ENCODE measurements at places on chromosomes 2 and 18. TPM values are rescaled to one million over a fixed set of nuclear protein-coding genes. Genes with fewer than 3 reads are reported as not detected.

The RSAD2 gene
- total RNA-seq: 4.8 TPM

The SPATS2L gene
- 98.0 TPM for total RNA-seq

The ALK gene
- total RNA-seq: not detected

The PLEKHA3 gene
- 39.9 TPM for total RNA-seq

The CRYBA2 gene
- not detected for total RNA-seq

The UPP2 gene
- total RNA-seq: not detected

The PRKAG3 gene
- 0.12 TPM for total RNA-seq

DNA sequence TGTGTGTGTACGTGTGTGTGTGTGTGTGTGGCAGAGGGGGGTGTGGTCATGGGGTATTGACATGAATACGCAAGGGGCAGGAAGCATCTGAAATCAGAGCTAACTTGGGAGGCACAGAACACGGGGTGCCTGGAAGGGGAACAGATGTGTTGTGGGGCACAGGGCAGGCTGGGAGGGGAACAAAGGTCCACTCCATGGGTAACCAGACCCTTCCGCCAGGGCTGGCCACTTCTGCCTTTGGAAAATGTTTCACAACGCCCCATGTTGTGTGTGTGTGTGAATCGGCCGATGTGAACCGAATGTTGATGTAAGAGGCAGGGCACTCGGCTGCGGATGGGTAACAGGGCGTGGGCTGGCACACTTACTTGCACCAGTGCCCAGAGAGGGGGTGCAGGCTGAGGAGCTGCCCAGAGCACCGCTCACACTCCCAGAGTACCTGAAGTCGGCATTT, at the start of gene SLC11A1:
Gene SLC11A1, plus strand, starts transcription at position 358 of the 451 bp plus-strand sequence. CDS start 96 bp downstream, outside the sequence.
- peak; percentile 67 for DNase-seq

- no peak for DNase-seq
Measured at GRCh38 chr2:189595417-189595816, 14.8 kb upstream of the SLC40A1 start.

DNA sequence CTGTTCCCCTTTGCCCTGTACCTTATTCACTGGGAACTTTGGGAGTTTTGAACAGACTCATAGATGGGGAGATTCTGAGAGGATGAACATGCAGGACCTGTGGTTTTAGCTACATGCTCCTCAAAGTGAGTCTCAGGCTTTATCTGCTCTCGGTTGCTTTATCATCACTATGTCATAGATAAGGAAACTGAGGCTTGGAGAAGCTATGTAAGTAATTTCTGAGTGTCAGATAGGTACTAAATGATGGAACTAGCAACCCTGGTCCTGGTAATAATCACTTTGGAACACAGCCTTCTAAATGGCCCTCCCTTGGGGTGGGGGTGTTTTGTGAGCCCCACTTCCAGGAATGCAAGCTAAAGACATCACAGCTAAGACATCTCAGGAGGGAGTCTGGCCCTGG, 186.2 kb upstream of the MEX3C start:
- no peak for DNase-seq

- no peak for DNase-seq
Measured at GRCh38 chr2:12412898-12413305, 303.8 kb upstream of the TRIB2 start.

DNA sequence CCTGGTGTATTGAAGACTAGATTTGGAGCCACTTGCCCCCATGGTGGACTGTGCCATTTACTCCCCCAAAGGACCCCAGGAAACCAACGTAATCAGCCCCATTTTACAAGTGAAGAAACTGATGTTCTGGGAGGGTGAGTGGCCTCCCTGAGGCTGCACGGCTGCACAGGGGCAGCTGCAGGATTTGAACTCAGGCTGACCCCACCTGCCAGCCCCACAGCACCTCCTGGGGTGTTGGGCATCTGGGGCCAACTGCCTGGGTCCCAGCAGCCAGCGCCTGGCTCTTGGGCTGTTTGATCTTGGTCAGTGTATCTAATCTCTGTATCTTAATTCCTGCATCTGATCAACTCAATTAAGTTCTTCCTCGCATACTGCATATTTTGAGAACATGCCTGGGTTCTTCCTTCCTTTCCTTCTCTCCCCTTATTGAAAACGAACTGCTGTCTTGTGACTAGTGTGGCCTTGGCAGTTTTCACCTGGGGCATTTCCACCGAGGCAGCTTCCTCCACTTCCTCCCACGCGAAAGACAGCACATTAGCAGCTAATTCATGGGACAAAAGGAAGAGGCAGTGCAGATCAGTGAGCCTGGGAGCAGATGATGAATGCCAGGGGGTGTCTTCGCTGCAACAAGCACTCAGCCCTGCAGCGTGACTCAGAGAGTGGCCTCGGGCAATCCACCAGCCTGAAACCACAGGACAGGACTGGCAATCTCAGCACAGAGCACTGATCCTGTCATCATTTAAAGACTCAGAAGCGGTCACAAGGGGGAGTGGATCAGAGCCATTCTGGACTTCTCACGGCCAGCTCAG, 184.1 kb upstream of the RAB12 start:
- DNase-seq: no peak

DNA sequence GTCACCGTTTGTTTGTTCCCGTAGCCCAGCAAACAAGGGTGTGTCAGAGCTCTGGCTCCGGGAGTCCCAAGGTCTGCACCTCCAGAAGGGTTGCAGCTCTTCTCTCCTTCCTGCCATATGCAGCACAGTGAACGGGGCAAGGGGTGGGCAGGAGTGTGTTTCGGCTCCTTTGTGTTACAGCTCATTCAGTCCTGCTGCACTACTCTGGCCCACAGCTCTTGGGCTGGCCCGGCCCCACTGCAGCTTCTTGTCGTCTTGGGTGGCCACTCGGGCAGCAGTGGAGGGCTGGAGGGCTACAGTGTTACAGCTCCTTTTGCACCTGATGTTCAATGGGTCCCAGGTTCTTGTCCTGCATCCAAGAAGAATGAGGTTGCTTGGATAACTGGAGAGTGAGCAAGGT, 408.3 kb downstream of the DCC start:
- DNase-seq: no peak

DNA sequence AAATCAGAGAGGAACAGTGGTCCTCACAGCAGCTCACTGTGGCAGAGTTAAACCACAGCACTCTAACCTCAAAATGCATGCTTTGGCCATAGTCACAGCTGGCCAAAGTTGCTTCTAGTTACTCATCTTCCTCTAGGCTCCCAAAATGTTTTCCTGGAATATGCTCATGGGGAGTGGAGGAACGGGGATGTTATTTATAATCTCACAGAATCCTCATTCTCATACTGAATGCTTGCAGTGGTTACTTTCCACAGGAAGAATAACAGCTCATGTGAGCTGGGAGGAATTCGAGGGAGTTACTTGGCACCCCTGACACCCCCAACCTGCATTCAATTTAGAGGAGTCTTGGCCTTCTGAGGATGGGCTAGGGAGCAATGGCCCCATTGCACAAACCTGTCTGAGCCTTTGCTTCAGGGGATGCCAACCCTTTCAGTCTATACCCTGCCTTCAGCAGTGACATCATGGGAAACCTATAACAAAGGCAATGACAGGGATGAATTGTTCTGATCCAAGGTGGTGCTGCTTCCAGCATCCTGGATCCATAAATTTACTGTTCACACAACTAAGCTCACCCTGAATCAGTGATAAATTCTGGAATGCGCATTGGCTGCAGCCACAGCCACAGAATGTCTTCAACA, 22.4 kb upstream of the CCBE1 start:
- DNase-seq: no peak

GRCh38 chr2:134845719-134846118, 7.3 kb downstream of the ACMSD start:
- no peak for DNase-seq

- DNase-seq: no peak
Measured at GRCh38 chr2:200613692-200614091, 27.9 kb downstream of the AOX1 start.

DNA sequence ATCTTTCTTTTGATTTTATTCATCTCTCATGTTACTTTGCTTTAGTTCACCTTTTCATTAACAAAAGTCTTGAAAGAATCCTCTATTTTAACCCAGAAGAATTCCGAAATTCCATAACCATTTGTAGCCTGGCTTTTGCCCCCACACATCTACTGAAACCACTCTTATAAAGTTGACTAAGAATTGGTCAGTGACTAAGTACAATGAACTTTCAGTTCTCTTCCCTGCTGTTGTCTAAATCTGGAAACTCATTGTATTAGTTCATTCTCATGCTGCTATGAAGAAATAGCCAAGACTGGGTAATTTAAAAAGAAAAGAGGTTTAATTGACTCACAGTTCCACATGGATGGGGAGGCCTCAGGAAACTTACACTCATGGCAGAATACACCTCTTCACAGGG, 49.9 kb upstream of the PNPT1 start:
- no peak for DNase-seq

GRCh38 chr18:57959278-57959677, 84.7 kb upstream of the NEDD4L start:
- no peak for DNase-seq

GRCh38 chr2:70733646-70734180, 34.3 kb downstream of the ADD2 start:
- no peak for DNase-seq

DNA sequence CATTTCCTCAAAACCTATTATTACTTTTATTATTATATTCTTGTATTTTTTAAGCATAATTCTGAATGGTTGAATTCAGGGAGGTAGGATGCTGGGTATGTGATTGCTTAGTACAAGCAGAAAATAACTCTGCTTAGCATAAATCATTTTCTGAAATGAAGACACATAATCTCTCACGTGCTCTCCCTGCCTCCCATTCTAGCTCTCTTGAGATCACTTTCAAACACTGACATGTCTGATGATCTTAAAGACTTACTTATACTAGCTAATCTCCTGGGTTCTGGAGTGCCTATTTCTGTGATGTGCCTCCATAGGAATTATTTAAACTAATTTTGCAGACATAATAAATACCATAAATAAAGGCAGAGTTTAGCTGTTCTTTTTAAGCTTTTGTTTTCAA, 1136.0 kb downstream of the SUCLG1 start:
- no peak for DNase-seq

- no peak for DNase-seq
Measured at GRCh38 chr2:222142027-222142426, 156.8 kb downstream of the PAX3 start.

DNA sequence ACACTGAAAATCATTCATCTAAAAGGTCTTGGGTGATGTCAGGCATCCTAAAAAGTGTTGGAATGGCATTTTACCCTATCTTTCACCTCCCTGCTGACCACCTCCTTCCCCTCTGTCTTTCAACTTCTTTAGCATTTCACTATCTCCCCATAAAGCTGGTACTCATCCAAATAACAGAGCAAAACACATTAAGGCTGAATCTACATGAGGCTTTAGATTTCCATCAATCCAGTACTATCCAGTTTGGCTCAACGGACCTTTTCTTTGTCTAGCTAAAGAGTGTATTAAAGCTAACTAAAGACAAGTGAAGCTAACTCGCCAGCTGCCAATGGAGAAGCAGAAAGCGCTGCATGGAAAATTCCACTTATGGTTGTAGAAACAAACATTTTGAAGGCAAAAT, 122.5 kb upstream of the NCKAP5 start:
- no peak for DNase-seq

GRCh38 chr2:27356056-27356381, 545 bp downstream of the GTF3C2 start:
- DNase-seq: peak; percentile 44

- no peak for DNase-seq
Measured at GRCh38 chr18:2478662-2479061, 92.6 kb downstream of the METTL4 start.

- DNase-seq: no peak
Measured at GRCh38 chr18:39732918-39733317, 2167.3 kb upstream of the CELF4 start.

DNA sequence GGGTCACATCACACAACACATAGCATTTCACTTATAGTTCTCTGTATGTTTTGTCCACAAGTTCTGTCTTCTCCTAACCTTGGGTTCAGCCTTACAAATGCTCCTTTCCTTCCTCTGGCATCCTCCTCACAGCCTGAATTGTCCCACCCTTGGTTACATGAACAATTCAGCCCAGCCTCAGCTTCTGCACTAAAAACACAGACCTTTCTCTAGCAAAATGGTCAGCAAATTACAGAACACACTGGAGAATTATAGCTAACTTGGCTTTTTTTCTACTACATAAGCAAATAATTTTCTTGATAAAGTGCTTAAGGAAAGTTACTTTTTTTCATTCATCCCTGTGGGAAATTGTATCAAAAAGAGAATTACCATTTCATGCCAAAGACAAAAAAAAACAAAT, 94.8 kb upstream of the COL5A2 start:
- no peak for DNase-seq

- DNase-seq: no peak
Measured at GRCh38 chr18:56505971-56506370, 132.4 kb downstream of the TXNL1 start.

DNA sequence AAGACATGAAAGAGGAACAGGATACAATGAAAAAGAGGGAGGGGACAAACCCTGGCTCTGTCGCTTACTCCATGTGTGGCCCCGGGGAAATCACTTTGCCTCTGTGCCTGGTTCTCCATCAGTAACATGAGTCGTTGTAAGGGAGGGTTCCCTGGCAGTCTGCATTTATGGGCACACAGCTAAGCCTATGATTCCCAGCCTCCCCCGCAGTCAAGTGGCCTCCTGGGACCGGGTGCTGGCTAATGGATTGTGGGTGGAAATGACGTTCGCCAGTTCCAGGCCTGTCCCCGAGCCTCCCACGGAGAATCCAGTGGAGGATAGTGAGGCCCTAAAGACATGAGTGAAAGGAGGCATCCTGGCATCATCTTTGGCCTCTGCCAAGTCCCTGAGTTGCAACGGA, 42.7 kb downstream of the SFXN5 start:
- DNase-seq: no peak

DNA sequence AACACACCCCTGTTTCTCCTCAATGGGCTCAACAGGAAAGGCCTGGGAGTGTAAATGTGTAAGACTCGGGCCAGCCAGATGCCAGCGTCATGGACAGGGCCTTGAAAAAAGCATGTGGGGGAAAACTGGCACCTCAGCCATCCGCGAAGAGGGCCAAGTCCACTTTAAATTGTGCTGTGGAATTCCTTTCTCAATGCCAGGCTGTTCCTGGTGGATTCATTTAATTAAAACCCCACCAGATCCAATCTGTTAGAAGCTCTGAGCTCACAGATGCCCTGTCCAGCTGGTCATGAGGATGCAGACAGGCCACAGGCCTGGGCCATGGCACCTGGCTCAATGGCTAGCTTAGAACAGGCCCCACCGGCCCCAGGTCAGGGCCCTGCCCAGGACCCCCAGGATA, 24.8 kb downstream of the KCNK3 start:
- DNase-seq: no peak

DNA sequence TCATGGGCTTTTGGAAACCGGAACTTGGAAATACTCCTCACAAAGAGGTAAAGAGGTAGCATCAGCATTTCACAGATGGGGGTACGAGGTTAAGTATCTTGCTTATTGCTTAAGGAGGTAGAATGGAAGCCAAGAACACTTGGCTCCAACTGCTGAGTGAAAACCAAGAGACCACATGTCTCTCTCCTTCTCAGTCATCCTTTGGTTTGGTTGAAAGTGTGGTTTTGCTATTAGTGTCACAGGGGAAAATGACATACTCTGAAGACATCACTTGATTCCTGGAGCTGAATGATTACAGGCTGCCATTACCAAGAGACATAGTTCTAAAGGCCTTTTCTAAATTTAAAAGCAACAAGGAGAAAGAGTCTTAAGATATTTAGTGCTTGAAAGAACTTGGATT, 41.5 kb downstream of the ANTXR1 start:
- DNase-seq: no peak

Data from left ventricle myocardium superior (tissue), 1 donor.